ENCODE measurements at places on chromosomes 5 and 9.

- DNase-seq, result no peak
Measured at GRCh38 chr9:89677702-89678395, 73.0 kb downstream of the GADD45G start.

DNA sequence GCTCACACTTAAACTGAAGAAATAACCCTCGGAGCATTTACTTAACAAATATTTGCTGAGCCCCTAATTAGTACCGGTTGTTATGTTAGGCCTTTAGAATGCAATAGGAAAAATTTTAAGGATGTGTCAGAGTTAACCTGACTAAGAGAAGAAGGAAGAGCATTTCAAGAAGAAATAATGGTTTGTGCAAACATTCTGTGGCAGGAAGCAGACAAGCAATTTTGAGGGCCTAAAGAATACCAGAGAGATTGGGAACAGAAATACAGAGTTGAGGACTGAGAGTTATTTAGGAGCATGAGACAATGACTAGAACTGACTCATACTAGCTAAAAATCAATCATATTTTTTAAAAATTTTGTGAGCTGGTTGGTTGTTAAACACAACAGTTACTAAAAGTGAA is 218.8 kb downstream of the PRR16 start:
- no peak for DNase-seq

DNA sequence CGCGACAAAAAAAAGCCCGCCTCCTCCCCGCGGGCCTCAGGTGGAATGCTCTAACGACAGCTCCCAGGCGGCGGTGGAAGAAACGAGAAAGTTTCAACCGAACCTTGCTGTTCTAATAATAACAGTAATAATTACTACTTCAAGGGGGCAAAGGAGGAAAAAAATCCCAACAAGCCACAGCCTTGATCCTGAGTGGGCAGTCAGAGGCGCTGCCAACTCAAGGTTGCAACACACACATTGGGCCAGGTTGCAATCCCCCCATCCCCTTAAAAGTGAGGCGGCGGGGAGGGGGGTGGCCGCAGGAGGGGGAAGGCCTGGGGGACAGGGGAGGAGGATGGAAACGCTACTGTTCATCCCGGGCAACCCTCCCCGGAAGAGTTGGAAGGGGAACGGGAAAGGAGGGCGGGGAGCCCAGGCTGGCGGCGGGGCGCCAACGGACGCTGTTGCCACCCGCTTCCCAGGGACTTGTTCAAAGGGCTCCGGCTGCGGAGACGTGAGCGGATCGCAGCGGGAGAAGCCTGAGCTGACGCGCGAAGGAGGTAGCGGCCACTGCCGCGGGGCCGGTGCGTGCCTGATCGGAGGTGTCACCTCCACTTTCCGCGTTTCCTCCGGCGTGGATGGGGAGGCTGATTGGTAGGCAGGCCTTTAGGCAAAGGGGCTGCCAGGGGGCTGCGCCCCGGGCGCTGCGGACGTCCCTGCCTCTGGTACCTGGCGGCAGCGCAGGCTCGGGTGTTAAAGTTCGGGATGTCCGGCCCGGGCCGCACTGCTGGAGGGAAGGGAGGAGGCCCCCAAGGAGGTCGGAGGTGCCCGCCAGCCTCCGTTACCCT is 647 bp downstream of the SMARCA2 start:
- peak; percentile 20 for DNase-seq

GRCh38 chr5:61953913-61954312 is 352.1 kb upstream of the KIF2A start:
- no peak for DNase-seq

DNA sequence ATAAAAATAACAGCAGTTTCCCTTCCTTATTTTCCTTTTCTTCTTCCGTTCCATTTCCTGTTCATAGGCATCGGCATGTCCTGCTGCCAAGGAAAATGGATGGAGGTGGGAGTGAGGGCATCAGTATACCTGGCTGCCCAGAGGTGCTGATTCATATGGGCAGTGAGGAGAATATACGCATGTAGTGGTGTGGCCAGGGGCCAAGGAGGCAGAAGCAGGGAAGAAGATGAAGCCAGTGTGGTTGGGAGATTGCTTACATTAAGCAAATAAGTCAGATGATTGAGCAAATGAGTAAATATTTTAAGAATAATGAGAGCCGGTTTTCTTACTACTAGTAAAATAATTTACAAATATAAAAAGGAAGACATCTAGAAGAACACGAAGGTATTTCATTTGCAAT is 344.9 kb upstream of the PAPPA start:
- no peak for DNase-seq

GRCh38 chr9:38038307-38039089 is 30.5 kb downstream of the SHB start:
- DNase-seq, result no peak

- DNase-seq, result peak; percentile 71
Measured at GRCh38 chr5:88675708-88676636, 207.0 kb downstream of the MEF2C start.

DNA sequence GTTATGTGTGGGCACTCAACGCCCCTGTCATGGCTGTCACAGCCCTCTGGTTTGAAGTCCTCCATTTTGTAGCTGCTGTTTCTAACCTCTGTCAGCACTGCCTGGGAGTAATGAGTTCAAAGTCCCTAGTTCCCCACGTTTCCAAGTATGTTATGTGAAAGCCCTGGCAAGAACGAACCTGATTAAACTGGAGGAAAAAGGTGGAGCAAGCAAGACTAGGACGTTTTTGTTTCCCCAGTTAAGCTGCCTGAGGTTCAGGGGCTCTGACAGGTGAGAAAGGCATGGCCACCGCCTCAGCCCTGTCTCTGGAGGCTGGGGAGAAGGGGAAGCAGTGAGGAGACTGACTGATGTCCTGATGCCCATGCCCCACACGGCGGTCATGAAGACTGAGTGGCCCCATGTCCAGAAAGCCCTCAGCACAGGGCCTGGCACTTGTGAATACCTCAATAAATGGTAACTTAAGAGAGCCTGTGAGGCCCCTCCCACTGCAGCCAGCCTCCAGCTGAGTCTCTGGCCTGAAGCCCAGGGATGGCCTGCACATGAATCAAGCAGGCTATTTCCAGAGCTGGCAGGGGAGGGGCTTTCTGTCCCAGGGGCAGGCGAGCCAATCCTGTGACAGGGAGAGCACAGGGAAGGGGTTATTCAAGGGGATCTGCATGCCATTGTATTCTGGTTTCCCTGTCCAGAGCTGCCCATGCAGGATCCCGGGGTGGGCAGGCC is 61.8 kb downstream of the PFDN1 start:
- DNase-seq, result peak; percentile 66

- no peak for DNase-seq
Measured at GRCh38 chr9:3972687-3973086, 327.2 kb downstream of the GLIS3 start.

All from H54 (cell line).